ENCODE measurements at places on chromosomes 6 and 20.

- DNase-seq, result no peak
Observed at GRCh38 chr6:132865829-132866228, 51.5 kb downstream of the RPS12 start.

GRCh38 chr20:25858495-25859425 is 162.1 kb upstream of the ZNF337 start:
- DNase-seq, result no peak

DNA sequence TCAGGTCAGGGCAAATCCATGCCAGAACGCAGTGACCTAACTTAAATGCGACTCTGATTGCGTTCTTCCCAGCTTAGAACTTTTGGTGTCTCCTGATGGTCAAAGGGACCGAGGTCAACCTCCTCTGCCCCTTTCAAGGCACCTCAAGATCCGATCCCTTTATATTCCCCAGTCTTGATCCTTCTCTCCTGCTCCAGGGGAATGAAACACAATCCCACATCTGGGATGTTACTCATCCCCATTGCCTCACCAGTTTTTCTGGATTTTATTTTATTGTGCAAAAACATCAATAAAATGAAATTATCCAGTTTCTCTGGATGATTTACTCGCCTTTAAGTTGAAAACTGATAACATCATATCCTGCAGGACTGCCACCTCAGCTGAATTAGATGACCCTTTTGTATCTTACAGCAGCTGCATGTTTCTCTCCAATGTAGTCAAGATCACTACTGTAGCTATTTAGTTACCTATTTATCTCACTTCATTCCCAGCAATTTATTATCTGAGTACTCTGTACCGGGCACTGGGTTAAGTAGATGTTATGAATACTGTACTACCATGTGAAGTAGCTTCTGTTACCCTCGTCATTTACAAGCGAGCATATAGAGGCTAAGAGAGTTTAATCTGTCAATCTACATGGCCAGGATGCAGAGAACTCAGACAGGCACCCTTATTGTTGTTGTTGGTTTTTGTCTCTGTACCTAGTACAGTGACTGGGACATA is 44.0 kb downstream of the IRAK1BP1 start:
- DNase-seq, result no peak

DNA sequence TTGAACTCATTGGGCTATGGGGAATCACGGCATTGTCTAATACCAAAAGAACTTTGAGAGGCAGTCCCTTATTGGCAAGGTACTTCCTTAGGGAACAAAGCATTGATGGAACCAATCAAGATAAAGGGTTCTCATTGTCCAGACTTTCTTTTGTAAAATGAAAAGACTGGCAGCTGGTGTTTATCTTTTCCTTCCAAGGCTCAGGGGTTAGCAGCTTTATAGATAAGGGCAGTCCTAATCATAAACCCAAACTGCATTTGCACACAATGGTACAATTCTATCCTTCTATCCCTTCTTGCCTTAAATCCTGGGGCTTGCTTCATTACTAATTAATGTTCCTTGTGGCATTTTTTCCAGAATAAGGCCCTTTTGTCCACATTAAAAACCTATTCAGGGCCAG is 28.6 kb downstream of the CDK19 start:
- no peak for DNase-seq

GRCh38 chr6:34600796-34601195 is 44.7 kb upstream of the SPDEF start:
- no peak for DNase-seq

DNA sequence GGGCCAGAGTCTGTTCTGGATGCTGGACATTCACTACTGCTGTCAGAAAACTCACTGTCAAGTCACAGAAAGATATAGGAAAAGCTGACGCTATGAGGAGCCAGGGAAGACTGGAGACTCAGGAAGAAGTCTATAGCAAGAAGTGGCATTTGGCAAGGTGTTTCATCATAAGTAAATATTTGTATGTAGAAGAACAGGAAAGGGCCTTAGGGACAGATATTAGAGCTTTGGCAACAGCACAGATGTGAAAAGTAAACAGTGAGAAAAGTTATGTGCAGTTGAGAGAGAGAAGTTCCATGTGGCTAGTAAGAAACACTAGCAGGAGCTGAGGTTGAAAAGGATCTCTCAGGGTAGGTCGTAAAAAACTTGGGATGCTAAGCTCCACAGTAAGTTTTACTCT is 868.9 kb downstream of the PHF3 start:
- no peak for DNase-seq

DNA sequence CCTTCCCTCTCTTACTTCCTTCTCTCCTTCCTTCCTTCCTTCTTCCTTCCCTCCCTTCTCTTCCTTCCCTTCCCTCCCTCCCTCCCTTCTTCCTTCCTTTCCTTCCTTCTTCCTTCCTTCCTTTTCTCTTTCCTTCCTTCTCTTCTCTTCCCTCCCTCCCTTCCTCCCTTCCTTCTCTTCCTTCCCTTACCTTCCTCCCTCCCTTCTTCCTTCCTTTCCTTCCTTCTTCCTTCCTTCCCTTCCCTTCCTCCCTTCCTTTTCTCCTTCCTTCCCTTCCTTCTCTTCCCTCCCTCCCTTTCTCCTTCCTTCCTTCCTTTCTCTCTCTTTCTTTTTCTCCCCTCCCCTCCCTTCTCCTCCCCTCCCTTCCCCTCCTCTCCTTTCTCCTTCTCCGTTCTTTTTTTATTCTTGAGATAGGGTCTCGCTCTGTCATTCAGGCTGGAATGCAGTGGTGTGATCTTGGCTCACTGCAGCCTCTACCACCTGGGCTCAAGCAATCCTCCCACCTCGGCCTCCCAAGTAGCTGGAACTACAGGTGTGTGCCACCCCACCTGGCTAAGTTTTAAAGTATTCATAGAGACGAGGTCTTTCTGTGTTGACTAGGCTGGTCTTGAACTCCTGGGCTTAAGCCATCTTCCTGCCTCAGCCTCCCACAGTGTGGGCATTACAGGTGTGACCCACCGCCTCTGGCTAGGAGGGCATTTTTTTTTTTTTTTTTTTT is 1.1 kb upstream of the ZNF512B start:
- no peak for DNase-seq

- DNase-seq, result no peak
Observed at GRCh38 chr6:85273870-85274269, 176.0 kb upstream of the NT5E start.
